Uterus (tissue), 4 donors: ENCODE measurements at places on chromosomes 1 and 21. TPM values are rescaled to one million over a fixed set of nuclear protein-coding genes. Genes with fewer than 3 reads are reported as not detected.

The OVAAL gene
- total RNA-seq = not detected

The AGT gene
- total RNA-seq = 7.6 TPM

The TEX38 gene
- not detected for total RNA-seq

The PEX10 gene
- 12.6 TPM for total RNA-seq

The RASSF5 gene
- 3.5 TPM for total RNA-seq

The MROH7 gene
- total RNA-seq = 3.5 TPM

DNA sequence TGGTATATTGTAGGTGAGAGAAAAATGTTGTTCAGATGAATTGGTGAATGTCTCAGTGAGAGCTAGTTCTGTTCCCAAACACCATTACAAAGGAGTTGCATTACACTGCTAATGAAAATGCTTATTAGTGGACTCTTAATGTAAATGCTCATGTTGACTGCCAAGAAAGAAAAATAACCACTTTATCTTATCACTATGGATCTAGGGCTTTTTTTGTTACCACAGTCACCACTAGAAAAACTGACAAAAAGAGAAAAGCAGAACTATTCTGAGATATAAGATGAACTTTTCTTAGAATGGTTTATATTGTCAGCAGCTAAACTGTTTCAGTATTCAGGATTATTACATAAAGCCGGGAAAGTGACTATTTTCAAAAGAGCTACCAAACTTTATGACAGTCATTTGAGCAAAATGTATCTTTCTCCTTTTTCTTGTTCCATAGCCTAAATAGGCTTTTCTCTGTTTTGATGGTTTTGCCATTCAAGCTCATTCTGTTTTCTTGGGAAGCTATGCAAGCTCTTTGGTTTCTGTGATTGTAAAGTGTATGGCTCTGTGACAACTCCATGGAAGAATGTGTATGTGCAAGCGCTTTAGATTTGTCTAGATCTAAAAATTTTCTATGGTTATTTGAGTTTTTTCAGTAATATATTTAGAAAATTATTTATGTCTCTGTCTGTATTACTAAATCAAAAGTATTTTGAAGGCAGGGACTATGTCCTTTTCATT, 64.2 kb upstream of the DPH5 start:
- H3K4me3 ChIP-seq = no peak overlapping the region
- DNase-seq = no peak
- no peaks in the 10 kb centered on the region for H3K4me1 ChIP-seq
- no peaks in the 10 kb centered on the region for H3K36me3 ChIP-seq
- H3K27me3 ChIP-seq = peaks cover 2% of the 10 kb centered on the region

DNA sequence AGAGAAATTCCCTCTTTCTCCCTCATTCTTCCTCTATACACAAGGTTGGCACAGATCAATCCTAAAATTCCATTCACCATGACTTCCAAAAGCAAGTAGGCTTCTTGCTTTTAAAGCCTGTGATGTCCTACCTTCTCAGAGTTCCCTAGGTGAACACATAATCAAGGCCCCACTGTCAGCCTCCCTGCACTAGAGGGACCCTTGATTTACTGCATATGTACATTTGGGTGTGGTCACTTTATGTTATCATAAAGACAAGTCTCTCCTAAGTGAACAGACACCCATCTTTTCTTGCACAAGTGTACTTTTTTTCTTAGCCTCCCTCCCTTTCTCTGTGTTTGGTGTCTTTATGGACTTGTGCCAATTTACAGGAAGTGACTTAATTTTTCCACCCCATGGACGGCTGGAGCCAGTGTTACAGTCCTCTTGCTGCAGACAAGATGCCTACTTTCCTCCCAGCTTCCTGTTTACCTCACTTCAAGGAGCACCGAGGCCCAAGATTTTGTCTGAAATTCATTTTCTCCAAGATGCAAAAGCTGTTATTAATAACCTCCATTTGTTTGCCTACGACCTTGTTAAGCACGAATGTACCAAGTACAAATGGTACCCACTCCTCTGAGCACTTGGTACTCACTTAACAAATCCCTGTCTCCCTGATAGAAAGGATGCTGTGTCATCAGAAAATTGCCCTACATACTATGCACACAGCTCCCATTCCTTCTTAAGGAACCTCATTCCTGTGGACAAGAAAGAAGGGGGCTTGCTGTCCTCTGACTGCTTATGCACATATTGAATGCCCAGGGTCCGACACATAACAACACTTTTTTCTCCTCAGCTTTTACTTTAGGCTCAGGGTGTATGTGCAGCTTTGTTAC, 82.8 kb upstream of the SLC44A3 start:
- no peak for DNase-seq
- H3K27ac ChIP-seq = no peak overlapping the region
- H3K36me3 ChIP-seq = no peaks in the 10 kb centered on the region
- no peaks in the 10 kb centered on the region for H3K27me3 ChIP-seq

- no peak within 1 kb of the TSS for H3K27ac ChIP-seq
- DNase-seq = no peak
- H3K27me3 ChIP-seq = no peaks in the 10 kb centered on the region
- no peak within 1 kb of the TSS for H3K4me3 ChIP-seq
Observed at GRCh38 chr21:35048706-35049617, at the start of gene RUNX1. TSS of gene RUNX1 (minus strand) at chr21:35049302.

DNA sequence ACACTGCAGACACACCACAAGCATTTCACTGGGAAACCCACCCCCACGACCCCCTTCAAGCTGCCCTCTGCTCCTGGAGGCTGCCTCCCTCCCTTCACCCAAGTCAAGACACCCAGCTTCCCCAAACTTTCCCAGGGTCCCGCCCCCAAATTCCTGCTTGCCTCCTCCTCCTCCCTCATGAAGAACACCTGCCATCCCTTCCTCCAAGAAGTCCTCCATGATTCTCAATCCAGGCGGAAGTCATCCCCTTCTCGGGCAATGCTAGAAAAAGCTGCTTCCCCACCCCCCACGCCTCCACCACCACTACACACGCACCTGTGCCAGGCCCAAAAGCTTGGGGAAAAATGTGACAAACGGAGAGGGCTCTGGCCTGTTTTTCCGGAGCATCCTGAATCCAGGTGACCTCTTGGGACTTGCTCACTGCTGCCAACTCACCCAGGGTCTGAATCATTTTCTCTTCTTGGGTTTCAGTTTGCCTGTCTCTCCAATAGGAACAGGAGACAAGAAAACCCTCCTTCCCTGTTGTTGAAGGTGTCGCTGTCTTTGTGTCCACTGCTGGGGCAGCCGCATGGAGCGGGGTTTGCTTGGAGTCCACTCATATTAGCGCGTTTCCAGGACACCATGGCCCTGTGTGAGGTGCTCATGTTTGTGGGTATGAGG, 101.0 kb upstream of the CASZ1 start:
- H3K4me3 ChIP-seq = no peak overlapping the region
- no peaks in the 10 kb centered on the region for H3K4me1 ChIP-seq
- no peaks in the 10 kb centered on the region for H3K27me3 ChIP-seq

DNA sequence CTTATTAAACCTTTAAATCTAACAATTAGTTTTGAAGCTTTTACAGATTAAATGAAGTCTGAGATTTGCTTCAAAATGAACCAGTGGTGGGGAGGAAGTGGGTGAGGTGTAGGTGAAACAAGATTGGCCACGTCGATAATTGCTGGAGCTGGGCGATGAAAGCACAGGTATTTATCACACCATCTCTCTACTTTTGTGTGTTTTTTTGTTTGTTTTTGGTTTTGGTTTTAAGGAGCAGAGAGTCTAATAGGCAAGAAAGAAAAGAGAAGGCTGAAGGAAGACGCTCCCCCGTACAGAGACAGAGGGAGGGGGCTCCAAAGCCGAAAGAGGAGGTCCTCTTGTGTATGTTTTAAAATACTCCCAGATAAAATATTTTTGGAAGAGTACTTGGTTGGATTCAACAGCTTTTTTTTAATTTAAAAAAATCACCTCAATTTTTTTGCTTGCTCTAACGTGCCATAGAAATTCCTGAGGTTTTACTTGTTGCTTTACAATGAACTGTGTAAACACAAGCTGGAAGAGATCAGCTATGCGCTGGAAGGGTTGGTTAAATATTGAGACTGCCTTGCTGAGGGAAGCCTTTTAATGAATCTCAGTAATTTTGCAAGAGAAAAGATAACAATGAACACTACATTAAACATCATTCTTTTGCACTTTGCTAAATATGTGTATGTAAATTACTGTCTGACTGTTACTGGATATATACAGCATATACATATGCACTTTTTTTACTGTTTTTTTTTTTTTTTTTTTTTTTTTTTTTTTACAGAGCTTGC, 6.7 kb upstream of the LGALS8 start:
- H3K27ac ChIP-seq = peak overlapping the region; percentile 3
- H3K27me3 ChIP-seq = no peaks in the 10 kb centered on the region
- H3K4me1 ChIP-seq = no peaks in the 10 kb centered on the region
- no peak for DNase-seq
- no peaks in the 10 kb centered on the region for H3K36me3 ChIP-seq
- no peak overlapping the region for H3K4me3 ChIP-seq

- H3K27me3 ChIP-seq = no peaks in the 10 kb centered on the region
- DNase-seq = no peak
- H3K4me3 ChIP-seq = no peak overlapping the region
- H3K4me1 ChIP-seq = no peaks in the 10 kb centered on the region
Observed at GRCh38 chr1:177848577-177848976, 121.3 kb downstream of the SEC16B start.

DNA sequence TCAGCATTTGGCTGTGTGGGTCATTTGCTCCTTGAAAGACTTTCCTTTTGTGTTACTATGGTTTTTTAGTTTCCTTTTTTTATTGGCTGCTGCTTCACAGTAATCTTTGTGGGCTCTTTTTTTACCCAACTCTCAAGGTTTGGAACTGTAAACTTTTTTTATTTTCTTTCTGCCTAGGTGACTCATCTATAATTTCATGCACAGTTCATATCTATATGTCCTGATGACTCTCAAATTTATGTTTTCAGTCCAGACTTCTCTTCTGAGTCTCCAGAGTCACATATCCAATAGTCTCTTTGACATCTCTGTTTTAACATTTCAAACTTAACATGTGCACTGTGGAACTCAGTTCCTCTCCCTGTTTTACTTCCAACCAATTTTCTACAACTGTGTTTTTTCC, 83.4 kb downstream of the ATF6 start:
- no peaks in the 10 kb centered on the region for H3K36me3 ChIP-seq
- H3K27me3 ChIP-seq = no peaks in the 10 kb centered on the region
- H3K4me1 ChIP-seq = no peaks in the 10 kb centered on the region

GRCh38 chr1:210477328-210477924, 148.7 kb downstream of the HHAT start:
- H3K36me3 ChIP-seq = no peaks in the 10 kb centered on the region
- no peaks in the 10 kb centered on the region for H3K27me3 ChIP-seq
- H3K4me1 ChIP-seq = no peaks in the 10 kb centered on the region
- H3K4me3 ChIP-seq = no peak overlapping the region
- DNase-seq = no peak

DNA sequence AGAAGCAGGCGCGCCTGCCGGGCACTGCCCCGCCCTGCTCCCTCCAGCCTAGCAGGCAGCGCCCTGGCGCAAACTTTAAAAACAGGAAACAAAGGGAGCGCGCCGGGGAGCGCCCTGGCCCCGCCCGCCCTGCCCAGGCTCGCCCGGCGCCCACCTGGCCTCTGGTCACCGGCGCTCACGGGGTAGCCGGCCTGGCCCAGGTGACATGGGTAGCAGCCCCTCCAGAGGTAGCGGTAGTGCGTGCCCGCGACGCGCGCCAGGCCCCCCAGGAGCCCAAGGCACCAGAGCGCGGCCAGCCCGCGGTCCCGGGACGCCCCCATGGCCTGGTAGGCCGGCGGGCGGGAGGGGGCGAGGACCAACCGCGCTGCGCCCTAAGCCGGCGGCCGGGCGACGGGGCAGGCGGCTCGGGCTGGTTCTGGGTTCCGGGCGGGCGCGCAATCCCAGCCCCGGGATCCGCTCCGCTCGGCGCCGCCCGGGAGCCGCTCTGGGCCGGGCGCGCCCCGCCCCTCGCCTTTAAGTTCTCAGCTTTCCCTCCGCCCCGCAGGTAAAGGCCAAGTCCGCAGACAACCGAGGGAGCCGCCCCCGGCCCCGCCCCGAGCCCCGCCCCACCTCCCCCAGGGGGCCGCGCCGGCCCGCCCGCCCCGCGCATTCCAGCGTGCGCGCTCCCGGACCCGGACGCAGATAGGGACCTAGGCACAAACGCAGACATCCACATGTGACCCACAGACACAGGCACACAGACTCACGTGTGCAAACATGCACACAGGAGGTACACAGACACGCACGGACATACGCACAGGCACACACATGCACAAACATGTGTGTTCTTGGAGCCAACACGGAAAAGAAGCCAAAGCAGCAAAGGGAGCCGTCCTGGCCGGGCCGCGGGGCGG, 76.7 kb downstream of the ARHGEF16 start:
- H3K36me3 ChIP-seq = no peaks in the 10 kb centered on the region
- peak overlapping the region; percentile 40 for H3K27ac ChIP-seq
- no peaks in the 10 kb centered on the region for H3K4me1 ChIP-seq
- H3K4me3 ChIP-seq = peak overlapping the region; percentile 72
- DNase-seq = peak; percentile 74

DNA sequence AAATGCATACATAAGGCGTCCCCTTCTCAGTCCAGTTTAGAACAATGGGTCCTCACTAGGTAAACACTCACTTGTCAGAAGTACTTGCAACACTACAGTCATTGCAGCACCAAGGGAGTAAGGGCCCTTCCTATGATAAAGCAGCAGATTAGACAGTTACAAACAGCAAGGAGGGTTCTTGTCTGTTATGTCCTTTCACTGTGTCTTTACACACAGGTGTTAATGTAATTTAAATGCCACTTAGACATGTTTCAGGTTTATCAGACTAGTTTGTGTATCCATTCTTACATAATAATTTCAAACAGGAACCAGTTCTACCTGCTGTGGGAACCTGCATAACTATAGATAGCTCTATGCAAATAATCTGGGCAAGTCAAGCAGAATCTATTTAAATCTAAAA, 105.6 kb upstream of the USH2A start:
- H3K4me1 ChIP-seq = no peaks in the 10 kb centered on the region
- no peak for DNase-seq
- no peaks in the 10 kb centered on the region for H3K27me3 ChIP-seq
- H3K27ac ChIP-seq = no peak overlapping the region

DNA sequence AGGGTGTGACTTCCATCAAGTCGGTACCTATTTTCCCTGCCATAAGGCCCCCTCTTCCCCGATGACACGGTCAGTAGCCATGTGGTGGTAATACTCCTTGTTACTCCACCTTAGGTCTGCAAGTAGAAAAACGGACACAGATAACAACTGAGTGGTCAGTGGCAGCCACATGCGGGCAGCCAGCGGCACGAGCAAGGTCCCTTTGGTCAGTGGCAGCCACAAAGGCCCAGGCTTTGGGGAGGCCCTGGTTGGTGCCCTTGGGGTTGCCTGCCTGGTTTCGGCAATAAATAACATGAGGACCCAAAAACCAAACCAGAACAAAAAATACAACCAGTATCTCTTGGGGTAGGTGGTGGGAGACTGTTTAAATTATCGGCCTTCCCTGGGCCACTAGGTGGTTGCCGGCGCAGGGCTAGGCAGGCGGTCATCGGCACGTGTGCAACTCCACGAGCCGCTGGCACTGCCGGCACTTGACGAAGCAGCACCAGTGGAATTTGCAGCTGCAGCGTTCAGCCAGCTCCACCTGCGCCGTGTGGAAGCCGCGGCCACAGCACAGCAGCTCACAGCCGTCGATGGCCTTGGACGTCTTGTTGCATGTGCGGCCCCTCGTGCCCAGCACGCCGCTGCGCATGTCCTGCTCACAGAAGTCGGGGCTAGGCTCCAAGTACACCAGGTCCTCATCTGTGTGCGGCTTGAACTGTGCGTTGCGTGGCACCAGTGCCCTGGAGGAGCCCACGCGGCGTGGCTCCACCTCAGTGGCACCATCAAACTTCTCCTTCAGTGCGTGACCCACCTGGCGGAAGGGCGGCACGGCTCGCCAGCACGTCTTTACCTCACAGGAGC, 23.1 kb downstream of the WNT4 start:
- H3K4me3 ChIP-seq = no peak overlapping the region
- H3K27ac ChIP-seq = no peak overlapping the region
- H3K27me3 ChIP-seq = no peaks in the 10 kb centered on the region
- DNase-seq = no peak
- H3K4me1 ChIP-seq = peaks cover 9% of the 10 kb centered on the region
